Activated CD4-positive, alpha-beta T cell treated with anti-CD3 and anti-CD28 coated beads, Interleukin-2, amount 10 ng/mL, durations not matched to agents 24 days and 14 days (primary cell): ENCODE measurements at places on chromosomes 3 and 15. TPM values are rescaled to one million over a fixed set of nuclear protein-coding genes. Genes with fewer than 3 reads are reported as not detected.

GRCh38 chr3:76400141-76400540 lies 614.8 kb upstream of the ZNF717 start:
- no peak for DNase-seq

Gene SOX14
- not detected in 2 replicates for total RNA-seq

DNA sequence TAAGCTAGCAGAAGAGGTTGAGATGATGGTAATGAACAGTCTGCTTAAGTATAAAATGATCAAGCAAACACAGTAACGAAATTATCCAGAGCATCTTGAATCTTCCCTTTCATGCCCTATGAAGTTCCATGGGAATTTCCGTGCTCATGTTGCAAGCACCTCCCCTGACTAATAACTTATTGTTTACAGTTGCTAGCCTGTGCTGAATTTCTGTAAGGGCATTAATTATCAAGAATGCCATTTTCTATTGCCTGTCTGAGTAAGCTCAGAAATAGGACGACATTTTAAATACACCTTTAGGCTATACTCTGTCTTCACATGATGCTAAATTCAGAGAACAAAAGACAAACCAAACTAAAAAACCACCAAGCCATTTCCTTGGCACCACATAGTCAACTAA lies 257.5 kb upstream of the LRTM1 start:
- DNase-seq, result no peak

GRCh38 chr3:119034256-119035013 lies at the start of gene IGSF11:
TSS of gene IGSF11 (minus strand) at chr3:119034846. CDS start at chr3:119034582, 264 bp downstream.
- DNase-seq, result peak; percentile 90

DNA sequence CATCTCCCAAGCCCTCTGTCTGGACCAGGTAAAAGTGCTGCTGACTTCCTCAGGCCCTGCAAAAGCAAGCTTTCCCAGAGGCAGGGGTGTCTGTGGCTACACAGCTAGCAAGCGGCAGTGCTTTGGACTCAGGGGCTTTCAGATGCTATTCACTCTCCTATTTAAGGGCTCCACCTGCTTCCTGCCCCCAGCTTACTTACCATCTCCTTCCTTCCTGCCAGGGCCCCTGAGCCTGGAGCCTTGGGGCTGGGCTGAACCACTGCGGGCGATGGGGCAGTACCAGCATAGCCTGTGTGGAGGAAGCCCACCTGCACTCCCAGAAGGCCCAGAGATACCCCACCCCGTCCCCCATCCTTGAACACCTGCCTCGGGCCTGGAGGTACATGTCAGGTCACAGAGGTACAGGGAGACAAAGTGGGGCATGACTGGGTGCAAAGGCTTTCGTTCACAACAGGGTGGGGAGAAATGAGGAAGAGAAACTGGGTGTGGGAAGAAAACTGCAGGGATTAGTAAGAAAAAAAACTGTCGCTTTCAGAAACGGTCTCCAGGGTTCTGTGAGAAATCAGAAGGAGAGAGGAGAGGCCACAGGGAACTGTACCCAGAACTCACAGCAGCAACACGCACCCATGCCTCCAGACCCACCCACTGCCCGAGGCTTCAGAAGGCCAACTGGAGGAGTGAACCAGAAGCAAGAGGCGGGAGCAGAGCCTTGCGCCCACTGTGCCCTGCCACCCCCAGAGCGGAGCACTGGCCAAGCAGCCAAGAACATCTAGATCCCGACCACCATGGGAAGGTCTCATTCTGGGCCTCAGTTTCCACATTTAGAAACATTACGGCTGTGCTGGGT lies 49.5 kb downstream of the CCDC12 start:
- DNase-seq, result peak; percentile 72

DNA sequence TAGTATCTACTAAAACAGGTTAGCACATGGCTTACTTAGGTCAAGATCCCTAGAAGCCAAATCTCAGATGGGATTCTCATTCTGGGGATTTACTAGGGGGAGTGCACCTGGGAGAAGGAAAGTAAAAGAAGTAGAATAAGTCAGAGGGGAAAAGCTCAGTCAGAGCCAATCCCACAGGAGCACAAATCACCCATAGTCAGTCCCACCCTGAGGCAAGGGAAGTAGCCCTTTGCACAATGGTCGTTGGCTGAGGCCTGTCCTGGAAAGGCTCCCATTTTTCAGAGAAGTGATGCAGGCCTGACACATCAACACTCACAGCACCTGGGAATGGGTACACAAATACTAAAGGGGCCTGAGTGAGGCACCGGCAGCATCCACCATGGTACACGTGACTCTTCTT lies 39.8 kb downstream of the SST start:
- DNase-seq, result no peak

DNA sequence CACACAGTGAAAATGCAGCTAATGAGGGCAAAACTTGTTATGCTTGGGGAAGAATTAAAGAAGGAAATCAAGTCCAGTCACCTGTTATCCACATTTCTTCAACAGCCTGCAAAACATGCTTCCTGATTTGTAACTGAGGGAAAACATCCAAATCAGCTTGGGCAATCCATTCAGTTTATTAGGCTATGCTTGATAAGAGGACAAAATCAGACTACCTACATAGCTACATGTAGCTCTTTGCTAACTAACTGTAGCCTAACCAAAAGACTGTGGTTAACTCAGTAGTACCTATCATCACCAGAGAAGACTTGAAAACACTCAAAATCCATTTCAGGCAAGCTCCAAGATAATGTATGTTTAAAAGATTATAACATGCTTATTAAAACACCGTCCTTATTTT lies 436.4 kb downstream of the SHQ1 start:
- DNase-seq, result no peak

GRCh38 chr3:70539908-70540307 lies 227.5 kb upstream of the MDFIC2 start:
- no peak for DNase-seq

DNA sequence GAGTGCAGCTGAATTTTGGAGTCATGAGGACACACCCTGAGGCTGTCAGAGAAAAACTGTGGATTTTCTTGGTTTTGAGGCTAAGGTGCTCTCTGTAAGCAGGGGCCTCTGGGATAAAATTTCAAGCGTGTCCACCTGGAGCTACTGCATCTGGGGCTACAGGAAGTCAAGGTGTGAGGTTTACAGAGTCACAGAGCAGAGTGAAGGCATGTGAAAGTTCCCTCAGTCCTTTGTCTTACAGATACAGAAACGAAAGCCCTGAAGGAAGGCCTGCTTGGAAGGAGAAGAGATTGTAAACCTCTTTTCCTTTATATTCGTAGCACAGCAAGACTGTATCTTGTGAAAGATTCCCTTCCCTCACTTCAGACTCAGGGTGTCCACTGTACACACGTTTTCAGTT lies 138.6 kb downstream of the OPA1 start:
- peak; percentile 20 for DNase-seq

- peak; percentile 71 for DNase-seq
Observed at GRCh38 chr3:88059380-88060170, 520 bp downstream of the ZNF654 start.

DNA sequence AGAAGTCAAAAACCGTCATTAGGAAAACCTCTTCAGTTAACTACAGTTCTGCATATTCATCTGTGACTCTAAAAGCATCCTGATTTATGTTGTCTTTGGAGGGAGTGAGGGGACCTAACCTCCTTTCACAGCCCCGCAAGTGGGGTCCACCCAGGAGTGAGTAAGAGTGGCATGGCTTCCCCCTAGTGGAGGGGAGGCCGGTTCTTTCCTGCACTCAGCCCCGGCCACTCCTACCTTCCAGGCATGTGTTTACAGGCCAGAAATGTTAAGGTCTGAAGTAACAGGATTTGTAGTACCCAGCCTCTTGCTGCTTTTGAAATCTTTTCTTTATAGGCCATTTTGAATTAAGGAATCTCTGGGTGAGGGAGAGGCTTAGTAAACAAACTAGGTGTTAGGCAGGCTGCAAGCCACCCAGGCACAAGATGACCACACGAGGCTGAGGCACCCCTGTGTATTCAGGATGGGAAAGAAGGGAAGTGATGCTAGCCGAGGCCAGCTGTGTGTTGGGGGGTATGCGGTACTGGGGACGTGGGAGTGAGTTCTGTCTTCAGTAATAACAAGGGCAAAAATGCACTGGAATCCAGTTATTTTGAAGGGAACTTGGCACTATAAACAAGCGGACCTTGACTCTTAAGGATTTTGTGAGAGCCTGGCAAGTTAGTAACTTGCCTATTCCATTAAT lies 50.5 kb downstream of the CTDSPL start:
- no peak for DNase-seq

Gene ONECUT1
- total RNA-seq, result not detected in 2 replicates

DNA sequence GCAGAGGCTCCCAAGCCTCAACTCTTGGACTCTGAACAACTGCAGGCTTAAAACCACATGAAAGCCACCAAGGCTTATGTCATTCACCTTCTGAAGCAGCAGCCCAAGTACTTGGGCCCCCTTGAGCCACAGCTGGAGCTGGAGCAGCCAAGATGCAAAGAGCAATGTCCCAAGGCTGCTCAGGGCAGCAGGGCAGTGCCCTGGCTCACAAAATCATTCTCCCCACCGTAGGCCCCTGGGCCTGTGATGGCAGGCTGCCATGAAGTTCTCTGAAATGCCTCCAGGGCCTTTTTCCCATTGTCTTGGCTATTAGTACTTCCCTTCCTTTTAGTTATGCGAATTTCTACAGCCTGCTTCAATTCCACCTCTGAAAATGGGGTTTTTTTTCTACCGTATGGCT lies 83.4 kb downstream of the DCLK3 start:
- DNase-seq, result no peak

Gene CDHR4
- not detected in 2 replicates for total RNA-seq

Gene BCHE
- total RNA-seq, result not detected in 2 replicates

- DNase-seq, result no peak
Observed at GRCh38 chr3:95752199-95752598, 1062.2 kb upstream of the EPHA6 start.

DNA sequence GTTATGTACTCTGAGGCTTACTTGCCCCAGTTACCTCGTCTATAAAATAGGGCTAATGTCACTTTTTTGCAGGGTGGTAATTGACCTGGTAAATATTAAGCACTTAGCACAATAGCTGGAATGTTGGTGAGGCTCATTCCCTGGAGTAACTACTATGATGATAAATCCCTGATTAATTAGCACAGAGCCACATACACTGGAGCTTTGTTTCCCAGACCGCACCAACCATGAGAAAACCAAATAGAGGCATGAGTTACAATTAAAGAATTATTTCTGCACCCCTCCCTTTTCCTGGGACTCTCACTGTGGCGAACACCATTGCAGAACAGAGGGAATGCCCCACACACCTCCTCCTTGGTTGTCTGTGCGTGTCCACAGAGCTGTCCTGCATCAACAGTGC lies 76.6 kb upstream of the CPOX start:
- no peak for DNase-seq

DNA sequence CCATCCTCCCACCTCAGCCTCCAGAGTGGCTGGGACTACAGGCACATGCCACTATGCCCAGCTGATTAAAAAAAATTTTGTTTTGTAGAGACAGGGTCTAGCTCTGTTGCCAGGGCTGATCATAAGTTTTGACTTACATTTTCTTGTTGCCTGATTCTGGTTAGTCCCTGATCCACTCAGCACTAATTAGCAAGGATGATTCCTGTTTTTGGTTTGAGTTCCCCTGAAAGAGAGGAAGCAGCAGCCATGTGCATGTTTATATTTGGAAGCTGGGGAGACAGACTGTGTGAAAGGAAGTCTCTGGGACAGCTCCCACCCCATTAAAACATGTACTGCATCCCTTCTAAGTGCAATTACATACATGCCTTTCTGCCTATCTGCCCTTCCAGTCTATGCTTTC lies 3.6 kb upstream of the NCK1 start:
- peak; percentile 51 for DNase-seq

DNA sequence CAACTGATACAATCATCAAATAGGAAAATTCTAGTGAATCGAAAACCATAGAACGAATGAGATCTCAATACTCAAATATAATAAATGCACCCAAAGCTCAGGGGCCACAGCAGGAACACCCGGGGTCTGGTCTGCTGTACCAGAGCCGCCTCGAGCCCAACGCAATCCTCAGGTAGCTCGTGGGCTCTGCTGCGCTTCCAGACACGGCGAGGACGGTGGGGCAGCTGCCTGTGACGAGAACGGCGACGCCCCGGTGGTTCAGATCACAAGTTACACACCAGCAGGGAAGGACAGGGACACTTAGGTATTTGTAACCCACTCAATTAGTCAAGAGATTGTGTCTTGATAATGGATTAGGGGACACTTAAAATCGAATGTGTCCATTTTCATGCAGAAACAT lies 54.6 kb downstream of the NIPA2 start:
- no peak for DNase-seq

Gene SPSB4
- total RNA-seq, result 0.07 TPM in 1 of 2 replicates, not detected in the other

Gene PCCB
- 45.4 and 55.9 TPM in 2 replicates for total RNA-seq

GRCh38 chr15:28260722-28261121 lies 61.3 kb downstream of the HERC2 start:
- DNase-seq, result no peak

Gene ACKR2
- total RNA-seq, result 0.42 and 0.69 TPM in 2 replicates

Gene ACKR4
- 0.26 and 0.58 TPM in 2 replicates for total RNA-seq

GRCh38 chr3:129106320-129106719 lies 15.3 kb downstream of the RAB43 start:
- DNase-seq, result no peak

DNA sequence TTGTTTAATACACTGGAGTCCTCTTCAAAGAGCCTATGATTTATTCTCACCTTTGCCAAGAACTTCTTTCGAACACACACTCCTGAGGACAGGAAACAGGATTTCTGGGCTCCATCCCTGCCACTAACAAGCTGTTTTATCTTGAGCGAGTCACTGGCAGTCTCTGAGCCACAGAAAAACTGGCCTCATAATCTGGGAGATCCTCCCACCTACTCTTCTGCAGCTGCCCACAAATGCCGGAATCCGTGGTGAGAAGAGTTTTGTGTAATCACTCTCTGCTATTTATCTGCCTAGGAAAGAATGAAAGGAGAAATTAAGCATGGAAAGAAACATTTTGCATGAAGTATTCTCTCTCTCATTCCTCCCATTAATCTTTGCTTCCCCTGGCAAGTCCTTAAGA lies 172.0 kb upstream of the TRIM42 start:
- DNase-seq, result no peak

DNA sequence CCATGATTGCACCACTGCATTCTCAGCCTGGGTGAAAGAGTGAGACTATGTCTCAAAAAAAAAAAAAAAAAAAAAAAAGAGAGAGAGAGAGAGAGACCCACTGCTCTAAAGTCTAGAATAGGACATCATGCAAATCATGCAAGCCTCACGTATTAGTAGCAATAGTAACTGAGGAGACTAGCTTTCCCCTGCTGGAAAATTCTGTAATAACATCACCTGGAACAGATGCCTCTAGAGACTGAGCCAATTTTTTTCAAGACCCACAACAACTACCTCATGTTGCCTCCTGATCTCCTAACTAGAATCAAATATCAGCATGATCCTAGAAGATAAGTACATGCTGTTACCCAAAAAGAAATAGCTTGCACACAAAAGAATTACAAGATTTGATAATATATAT lies 461.9 kb downstream of the AGBL1 start:
- no peak for DNase-seq

GRCh38 chr15:59203008-59203407 lies 3.6 kb upstream of the LDHAL6B start:
- DNase-seq, result no peak
